Activated naive CD4-positive, alpha-beta T cell treated with anti-CD3 and anti-CD28 coated beads for 36 hours (primary cell): ENCODE measurements at places on chromosomes 12 and 14.

- peaks cover 8% of the 10 kb centered on the region for H3K36me3 ChIP-seq
- H3K4me1 ChIP-seq, result peaks cover 29% of the 10 kb centered on the region
- peak overlapping the region; percentile 88 for H3K27ac ChIP-seq
- no peaks in the 10 kb centered on the region for H3K27me3 ChIP-seq
- DNase-seq, result no peak
Measured at GRCh38 chr12:7972734-7973456, 36.9 kb upstream of the SLC2A3 start.

DNA sequence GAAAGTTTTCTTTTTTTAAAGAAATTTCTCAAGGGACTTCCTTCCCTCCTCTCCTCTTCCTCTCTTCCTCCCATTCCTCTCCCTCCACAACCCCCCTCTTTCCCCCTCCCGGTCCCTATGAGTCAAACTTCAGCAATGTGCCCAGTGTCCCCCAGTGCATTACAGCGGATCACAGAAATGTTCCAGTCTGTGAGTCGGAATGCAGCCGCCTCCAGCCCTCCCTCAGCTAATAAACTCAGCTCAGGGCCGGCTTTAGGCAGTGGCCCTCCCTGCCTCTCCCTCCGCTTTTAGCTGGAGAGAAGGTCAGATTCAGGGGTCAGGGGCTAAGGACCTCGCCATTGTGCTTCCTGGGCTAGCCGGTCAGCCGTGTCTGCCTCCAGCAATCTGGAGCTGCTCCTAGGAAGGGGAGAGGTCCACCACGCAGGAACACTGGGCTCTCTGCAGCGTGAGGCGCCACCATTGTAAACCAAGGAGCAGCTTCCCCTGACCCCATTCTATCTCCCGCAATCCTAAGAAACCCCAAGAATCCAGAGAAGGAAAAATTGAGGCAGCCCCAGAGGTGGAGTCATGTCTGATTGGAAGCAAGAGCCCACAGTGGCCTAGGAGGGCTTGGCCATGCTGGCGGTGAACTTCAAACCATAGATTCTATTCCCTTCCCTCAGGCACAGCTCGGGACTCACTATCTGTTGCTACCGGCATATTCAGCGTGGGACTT is 1.1 kb upstream of the HDAC7 start:
- peak overlapping the region; percentile 99 for H3K27ac ChIP-seq
- H3K4me3 ChIP-seq, result peak overlapping the region; percentile 95
- H3K27me3 ChIP-seq, result no peaks in the 10 kb centered on the region
- peaks cover 63% of the 10 kb centered on the region for H3K4me1 ChIP-seq

- H3K4me3 ChIP-seq, result no peak overlapping the region
- H3K27me3 ChIP-seq, result peaks cover 4% of the 10 kb centered on the region
- peaks cover 2% of the 10 kb centered on the region for H3K36me3 ChIP-seq
- H3K4me1 ChIP-seq, result peaks cover 22% of the 10 kb centered on the region
Measured at GRCh38 chr12:1911598-1912575, 6.6 kb downstream of the CACNA2D4 start.

DNA sequence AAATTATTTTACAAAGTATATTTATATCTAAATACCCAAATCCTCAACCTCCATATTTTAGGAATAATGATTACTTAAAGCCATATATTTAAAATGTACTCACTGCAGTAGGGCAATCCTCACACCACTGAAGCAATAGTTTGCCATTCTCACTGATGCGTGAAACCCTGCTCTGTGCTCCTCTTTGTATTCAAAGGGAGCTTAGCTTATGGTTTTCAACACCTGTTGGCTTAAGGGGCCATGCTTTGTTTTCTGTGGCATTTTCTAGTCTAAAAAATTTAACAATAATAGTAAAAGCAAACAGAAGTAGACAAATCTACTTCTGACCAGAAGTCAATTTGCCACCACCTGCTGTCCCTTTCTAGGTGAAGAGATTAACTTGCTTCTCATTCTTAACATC is 294.6 kb downstream of the FLRT2 start:
- H3K27ac ChIP-seq, result no peak overlapping the region
- no peak overlapping the region for H3K4me3 ChIP-seq
- H3K36me3 ChIP-seq, result no peaks in the 10 kb centered on the region
- DNase-seq, result no peak
- no peaks in the 10 kb centered on the region for H3K27me3 ChIP-seq
- no peaks in the 10 kb centered on the region for H3K4me1 ChIP-seq

DNA sequence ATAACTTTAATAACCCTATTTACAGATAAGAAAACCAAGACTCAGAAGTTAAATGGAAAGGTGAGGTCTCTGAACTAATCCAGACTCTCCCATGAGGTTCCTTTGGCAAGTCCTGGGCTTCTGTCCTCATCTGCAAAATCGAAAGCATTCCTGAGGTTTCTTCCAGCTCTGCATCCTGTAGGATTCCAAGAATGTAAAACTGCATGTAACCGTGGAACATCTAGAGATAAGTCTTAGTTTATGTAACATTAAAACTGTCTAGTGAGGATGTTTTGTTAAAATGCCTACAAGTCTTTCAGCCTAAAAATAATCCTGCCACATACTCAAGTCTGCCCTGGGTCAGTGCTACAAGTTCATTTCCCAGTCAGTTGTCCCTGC is 7.3 kb upstream of the ITFG2 start:
- no peak overlapping the region for H3K4me3 ChIP-seq
- DNase-seq, result no peak
- H3K36me3 ChIP-seq, result peaks cover 26% of the 10 kb centered on the region
- H3K27ac ChIP-seq, result peak overlapping the region; percentile 6
- peaks cover 4% of the 10 kb centered on the region for H3K4me1 ChIP-seq
- no peaks in the 10 kb centered on the region for H3K27me3 ChIP-seq

GRCh38 chr14:91155626-91156089 is 41.8 kb downstream of the DGLUCY start:
- H3K4me1 ChIP-seq, result peaks cover 4% of the 10 kb centered on the region
- no peak overlapping the region for H3K27ac ChIP-seq
- peak; percentile 25 for DNase-seq
- no peaks in the 10 kb centered on the region for H3K27me3 ChIP-seq

DNA sequence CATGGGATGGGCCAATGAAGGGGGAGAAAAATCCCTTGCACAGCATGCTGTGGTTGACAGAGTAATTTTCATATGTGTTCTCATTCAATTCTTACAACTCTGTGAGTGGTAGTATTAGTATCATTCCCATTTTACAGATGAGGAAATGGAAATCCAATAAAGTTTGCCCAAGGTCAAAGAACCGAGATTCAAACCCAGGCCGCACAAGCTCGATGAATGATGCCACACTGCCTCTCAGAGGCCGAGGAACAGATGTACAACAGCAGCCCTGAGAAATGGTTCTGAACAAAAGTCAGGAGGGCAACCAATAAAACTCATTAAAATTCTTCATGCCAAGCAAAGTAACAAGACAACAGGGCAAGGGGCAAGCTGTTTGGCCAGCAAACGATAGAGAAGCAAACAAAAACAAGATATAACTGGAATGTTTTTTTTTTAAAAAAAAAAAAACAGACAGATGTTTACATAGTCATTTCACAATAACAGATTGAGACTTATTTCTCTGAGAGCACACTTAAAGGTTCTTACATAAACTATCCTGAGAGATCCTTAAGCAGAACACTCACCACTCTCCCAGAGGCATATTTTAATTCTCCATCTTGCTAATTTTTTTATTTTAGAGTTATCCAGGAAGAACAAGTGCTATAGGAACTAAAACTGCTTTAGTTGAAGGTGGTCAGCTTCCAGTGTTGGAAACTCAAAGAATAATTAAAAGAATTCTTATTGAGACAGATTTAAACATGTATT is 85.8 kb downstream of the EXOC5 start:
- H3K4me1 ChIP-seq, result no peaks in the 10 kb centered on the region
- DNase-seq, result no peak
- H3K27me3 ChIP-seq, result peaks cover 6% of the 10 kb centered on the region
- no peak overlapping the region for H3K27ac ChIP-seq
- no peak overlapping the region for H3K4me3 ChIP-seq
- no peaks in the 10 kb centered on the region for H3K36me3 ChIP-seq

- H3K27ac ChIP-seq, result no peak overlapping the region
- H3K27me3 ChIP-seq, result no peaks in the 10 kb centered on the region
- peaks cover 25% of the 10 kb centered on the region for H3K36me3 ChIP-seq
- H3K4me1 ChIP-seq, result peaks cover 7% of the 10 kb centered on the region
Measured at GRCh38 chr12:57370696-57371095, 60.1 kb downstream of the R3HDM2 start.

DNA sequence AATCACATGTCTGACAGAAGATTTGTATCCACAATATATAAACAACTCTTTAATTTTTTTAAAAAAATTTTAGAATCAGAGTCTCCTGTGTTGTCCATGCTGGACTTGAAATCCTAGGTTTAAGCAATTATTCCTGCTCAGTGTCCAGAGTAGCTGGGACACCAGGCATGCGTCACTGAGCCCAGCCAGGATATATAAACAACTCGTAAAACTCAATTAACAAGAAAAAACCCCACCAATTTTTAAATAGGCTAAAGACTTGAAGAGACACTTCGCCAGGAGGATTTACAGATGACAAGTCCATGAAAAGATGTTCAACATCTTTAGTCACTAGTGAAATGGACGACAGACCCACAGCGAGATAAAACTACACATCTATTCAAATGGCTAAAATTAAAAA is 2.0 kb upstream of the SCN8A start:
- peaks cover 12% of the 10 kb centered on the region for H3K4me1 ChIP-seq
- no peak overlapping the region for H3K27ac ChIP-seq
- H3K27me3 ChIP-seq, result peaks cover 57% of the 10 kb centered on the region
- DNase-seq, result no peak

DNA sequence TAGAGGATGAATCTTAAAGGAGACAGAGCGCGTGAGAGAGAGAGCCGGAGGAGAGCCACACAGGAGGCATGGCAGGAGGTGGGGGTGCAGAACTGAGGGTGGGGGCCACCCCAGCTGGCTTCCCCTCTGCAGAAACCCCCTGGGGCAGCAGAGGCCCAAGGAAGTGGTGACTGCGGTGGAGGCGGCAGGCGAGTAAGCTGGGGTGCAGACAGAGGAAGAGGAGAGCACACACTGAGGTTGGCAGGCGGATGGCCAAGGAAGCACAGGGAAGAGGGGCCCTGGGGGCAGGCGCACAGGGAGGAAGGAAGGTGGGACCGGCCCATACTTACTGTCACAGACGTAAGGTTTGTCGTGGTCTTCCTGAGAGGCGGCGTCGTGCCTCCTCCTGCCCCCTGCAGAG is 179.8 kb downstream of the DPF3 start:
- DNase-seq, result peak; percentile 81
- no peak overlapping the region for H3K4me3 ChIP-seq

DNA sequence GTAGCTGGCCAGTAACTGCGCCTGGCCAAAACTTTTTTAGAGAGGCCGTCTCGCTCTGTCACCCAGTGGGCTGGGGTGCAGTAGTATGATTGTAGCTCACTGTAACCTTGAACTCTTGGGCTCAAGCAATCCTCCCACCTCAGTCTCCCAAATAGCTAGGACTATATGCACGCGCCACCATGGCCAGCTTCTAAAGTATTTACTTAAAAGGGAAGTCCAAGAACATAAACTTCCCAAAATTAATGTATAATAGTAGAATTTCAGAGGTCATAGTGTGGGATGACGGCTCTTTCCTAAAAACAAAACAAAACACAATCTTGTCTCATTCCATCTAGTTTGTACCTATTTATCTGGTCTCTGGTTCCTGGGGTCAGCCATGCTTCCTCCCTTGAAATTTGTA is 42.2 kb upstream of the FOS start:
- no peaks in the 10 kb centered on the region for H3K36me3 ChIP-seq
- no peak overlapping the region for H3K4me3 ChIP-seq
- DNase-seq, result no peak
- H3K4me1 ChIP-seq, result peaks cover 13% of the 10 kb centered on the region
- no peak overlapping the region for H3K27ac ChIP-seq

GRCh38 chr12:104350211-104351056 is 46.9 kb downstream of the EID3 start:
- no peak overlapping the region for H3K27ac ChIP-seq
- peaks cover 3% of the 10 kb centered on the region for H3K4me1 ChIP-seq
- no peak for DNase-seq
- H3K36me3 ChIP-seq, result peaks cover 26% of the 10 kb centered on the region
- H3K27me3 ChIP-seq, result no peaks in the 10 kb centered on the region

GRCh38 chr12:50763639-50764285 is at the start of gene ATF1:
Gene ATF1, plus strand, starts transcription at chr12:50764101. Its CDS starts 16,045 bp downstream, at chr12:50780146.
- no peaks in the 10 kb centered on the region for H3K27me3 ChIP-seq
- peaks cover 33% of the 10 kb centered on the region for H3K4me1 ChIP-seq
- peak; percentile 91 for DNase-seq
- peak within 1 kb of the TSS; percentile 83 for H3K4me3 ChIP-seq
- peak within 1 kb of the TSS; percentile 94 for H3K27ac ChIP-seq

- no peak for DNase-seq
- no peaks in the 10 kb centered on the region for H3K36me3 ChIP-seq
- no peak overlapping the region for H3K27ac ChIP-seq
- H3K27me3 ChIP-seq, result no peaks in the 10 kb centered on the region
- no peaks in the 10 kb centered on the region for H3K4me1 ChIP-seq
- no peak overlapping the region for H3K4me3 ChIP-seq
Measured at GRCh38 chr14:36756226-36756625, 94.6 kb downstream of the PAX9 start.

DNA sequence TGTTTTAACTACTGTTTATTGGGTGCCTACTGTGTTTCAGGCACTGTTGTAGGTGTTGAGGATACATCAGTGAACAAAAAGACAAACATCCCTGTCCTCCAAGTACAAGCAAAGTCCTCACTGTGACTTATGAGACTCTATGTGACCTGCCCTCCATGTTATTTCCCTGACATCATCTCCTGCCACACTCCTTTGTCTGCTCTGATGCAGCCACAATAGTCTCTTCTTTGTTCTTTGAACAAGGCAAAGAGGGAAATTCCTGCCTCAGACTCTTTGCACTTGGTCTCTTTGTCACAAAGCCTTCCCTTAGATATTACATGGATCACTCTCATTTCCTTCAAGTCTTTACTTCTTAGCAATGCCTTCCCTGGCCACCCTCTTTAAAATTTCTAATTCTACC is 240.1 kb upstream of the SRRM4 start:
- no peaks in the 10 kb centered on the region for H3K36me3 ChIP-seq
- no peak for DNase-seq
- no peak overlapping the region for H3K27ac ChIP-seq
- no peaks in the 10 kb centered on the region for H3K4me1 ChIP-seq
